ENCODE measurements at places on chromosomes 1 and 21. TPM values are rescaled to one million over a fixed set of nuclear protein-coding genes. Genes with fewer than 3 reads are reported as not detected.

The PLA2G4A gene
- not detected for total RNA-seq

The AIRE gene
- 0.39 TPM for total RNA-seq

The CD2 gene
- 192 TPM for total RNA-seq

The OR2AJ1 gene
- not detected for total RNA-seq

The KISS1 gene
- total RNA-seq = 0.59 TPM

The GRIK1 gene
- total RNA-seq = not detected

GRCh38 chr1:167202049-167202448 is 18.6 kb upstream of the POU2F1 start:
- DNase-seq = no peak

- DNase-seq = peak; percentile 76
Observed at GRCh38 chr1:31939484-31940329, 1.5 kb upstream of the PTP4A2 start.

DNA sequence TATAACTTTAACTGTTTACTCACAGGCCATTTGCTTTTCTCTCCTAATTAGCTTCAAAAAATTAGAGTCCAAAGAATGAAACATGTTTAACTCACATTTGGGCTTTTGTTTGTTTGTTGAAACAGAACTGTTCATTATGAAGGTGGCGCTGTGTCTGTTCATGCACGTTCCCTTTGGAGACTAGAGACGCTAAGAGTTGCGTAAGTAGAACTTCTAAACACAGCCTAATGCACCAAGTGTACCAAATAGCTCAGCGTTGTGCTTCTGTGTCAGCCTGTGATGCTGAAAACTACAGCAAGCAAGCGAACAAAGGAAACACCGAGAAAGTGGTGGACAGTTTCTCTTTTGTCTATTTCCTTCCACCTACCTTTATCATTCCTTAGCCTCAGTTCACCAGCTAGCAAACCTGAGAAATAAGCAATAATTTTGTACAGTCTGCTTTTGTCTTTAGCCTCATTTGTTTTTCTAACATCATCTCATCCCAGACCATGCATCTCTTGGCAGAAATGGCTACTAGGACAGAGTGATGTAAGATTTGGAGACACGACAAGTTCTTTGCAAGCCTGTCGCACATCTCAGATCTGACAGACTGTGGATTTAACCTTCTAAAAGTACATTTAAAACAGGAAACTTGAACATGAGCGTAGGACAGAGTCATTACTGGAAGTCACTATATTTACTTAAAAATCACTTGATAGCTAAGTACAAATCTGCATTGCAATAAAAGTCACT is 375.1 kb downstream of the RYR2 start:
- no peak for DNase-seq

DNA sequence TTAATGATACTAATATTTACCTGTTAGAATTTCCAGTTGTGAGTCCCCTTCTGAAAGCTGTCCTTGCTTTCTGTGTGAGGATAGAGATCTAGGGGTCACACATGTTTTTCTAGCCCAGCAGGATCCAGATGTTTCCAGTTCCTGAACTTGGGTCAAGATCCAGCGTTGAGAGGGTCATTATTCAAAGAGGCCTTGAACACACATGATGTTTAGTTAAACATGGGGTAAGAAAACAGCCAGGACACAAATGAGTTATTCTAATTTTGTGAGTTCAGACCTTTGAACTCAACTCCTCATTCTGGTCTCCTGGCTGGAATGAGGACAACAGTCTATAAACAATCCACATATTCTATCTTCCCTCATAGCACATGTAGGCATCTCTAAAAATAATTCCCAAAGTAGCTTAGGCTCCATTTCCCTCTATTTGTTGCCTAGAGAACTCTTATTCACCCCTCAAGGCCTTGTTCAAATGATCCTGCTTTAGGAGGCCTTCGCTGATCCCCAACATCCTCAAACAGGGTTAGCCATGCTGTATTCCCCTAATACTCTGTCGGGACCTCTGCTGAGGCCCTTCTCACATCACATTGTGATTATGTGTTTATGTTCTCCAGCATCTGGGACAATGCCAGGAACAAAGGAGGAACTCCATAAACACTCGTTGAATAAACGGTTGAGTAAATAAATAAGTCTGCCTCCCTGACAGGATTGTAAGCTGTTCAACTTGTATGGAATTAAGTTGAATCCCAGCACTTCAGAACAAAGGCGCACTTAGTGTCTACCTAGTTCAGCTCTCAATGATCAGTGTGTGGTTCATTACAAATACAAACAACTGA is 15.0 kb upstream of the KCNN3 start:
- no peak for DNase-seq

GRCh38 chr1:24250791-24251190 is 63.7 kb upstream of the IFNLR1 start:
- DNase-seq = no peak

- no peak for DNase-seq
Observed at GRCh38 chr1:185074307-185074706, 28.9 kb downstream of the RNF2 start.

DNA sequence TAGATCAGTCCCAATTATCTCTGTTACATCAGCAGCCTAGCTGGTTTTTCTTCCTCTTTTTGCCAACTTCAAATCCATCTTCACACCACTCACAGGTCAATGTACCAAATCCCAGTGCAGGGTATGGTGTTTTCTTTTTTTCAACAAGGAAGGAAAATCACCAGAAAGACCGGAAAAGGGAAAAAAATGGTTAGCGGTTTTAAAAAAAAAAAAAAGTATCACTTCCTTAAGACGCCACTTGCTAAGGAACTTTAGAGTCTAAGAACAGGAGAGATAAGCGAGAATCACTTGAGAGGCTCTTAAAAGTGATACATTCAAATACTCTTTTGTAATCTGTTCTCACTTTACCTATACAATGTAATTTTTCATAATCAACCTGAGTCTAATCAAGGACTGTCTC is 3.1 kb upstream of the OR10J1 start:
- no peak for DNase-seq

DNA sequence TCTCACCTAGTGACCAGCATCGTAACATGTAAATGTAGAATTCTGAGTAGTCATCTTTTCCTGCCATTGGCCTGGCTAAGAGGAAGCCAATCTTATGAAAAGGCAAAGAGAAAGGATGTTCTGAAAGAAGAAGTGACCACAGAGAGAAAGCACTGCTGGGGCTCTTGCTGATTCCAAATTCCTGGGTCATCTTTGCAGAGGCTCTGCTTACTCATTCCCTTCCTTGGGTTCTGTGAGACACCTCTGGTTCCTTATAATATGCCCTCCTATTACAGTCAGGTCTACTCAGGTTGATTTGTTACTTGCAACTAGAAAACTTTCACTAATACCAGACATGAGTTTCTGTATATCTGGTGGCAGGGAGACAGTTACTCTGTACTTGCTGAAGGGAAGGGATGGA is 198.8 kb upstream of the C8B start:
- DNase-seq = no peak

DNA sequence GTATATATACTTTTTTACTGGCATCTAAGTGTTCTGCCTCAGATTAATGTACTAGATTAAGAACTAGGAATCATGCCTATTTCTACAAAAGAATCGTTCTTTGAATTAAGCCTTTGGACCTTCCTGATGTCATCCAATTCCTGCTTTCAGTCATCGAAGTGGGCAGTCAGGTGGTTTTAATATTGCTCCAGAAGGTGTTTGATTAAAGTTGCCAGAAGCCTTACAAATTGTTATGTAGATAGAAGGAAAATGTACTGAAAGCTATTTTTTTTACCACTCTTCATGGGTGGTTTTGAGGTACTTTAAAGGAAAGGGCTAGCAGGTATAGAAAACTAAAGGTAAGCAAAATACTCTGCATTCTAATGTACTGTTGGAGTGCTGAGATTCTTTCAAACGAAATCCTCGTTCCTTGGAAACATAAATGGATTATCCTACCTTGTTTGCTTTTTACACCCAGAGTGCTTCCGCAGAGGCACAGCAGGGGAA is 716 bp downstream of the CTBS start:
- DNase-seq = no peak

DNA sequence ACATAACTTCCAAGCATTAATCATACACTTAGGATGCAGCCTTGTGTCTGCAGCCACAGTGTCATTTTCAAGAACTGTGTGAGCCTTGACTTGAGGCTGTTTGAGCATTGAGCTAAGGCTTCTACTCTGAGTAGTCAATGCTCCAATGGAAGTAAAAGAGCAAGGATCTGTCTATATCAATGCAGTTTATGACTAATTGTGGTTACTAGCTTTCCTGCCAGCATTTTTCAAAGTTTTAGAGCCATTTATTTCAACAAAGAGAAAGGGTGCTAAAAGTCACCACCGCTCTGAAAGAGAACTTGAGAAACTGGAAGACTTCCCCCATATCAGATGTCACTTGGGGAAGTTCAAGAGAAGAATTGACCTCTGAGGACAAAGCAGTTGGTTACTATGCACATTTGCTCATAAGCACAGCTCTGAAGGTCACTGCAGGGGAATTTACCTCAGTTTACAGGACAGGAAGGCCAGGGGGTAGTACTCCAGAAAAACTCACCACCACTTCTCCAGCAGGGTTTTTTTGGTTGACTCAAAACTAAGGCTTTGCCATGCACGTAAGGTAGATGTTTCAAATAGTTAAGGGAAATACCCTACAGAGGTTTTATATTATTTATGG is 24.5 kb upstream of the RGS1 start:
- DNase-seq = peak; percentile 55

GRCh38 chr1:222754366-222755139 is 17.6 kb downstream of the FAM177B start:
- DNase-seq = no peak

- DNase-seq = no peak
Observed at GRCh38 chr1:228047183-228047466, 35.4 kb upstream of the ARF1 start.

- no peak for DNase-seq
Observed at GRCh38 chr1:246151796-246152434, 355.2 kb downstream of the SMYD3 start.

- no peak for DNase-seq
Observed at GRCh38 chr21:14583629-14584255, 37.6 kb upstream of the SAMSN1 start.

Measured in CD4-positive, CD25-positive, alpha-beta regulatory T cell (primary cell).